ENCODE measurements at places on chromosomes 1 and 21.

GRCh38 chr1:72271555-72272085, 10.7 kb downstream of the NEGR1 start:
- DNase-seq = no peak

DNA sequence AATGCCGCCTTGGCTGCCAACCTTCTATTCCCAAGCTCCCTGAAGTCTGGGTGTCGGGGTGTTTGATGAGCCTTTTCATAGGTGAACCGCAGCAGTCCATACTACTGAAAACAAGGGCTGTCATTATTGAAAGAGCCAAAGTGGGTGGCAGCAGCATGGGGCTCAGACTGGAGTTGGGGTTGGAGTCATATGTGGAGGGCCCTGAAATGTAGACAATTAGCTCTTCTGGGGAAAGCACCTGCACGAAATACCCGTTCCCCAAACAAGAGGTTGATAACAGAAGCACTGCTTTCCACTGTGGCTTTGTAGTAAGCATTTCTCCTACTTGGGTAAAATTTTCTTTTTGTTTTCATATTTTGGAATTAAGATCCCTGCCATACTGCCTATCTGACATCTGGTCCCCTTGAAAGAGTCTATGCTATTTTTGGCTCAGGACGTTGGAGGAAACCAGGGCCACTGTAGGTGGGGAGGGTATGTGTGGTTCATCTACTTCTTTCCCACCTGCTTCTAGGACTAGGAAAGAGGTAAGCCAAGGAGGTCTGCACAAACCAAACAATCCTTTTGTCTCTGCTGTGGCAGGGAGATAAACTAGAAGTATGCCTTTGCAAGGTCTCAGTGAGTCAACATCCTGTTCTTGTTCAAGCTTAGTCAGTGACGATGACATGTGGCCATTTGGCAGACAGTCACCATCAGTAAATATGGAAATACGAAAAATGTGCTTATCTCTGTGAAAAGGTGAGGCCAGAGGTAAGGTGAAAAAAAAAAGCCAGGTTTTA, 197.0 kb upstream of the UBE2U start:
- DNase-seq = no peak

DNA sequence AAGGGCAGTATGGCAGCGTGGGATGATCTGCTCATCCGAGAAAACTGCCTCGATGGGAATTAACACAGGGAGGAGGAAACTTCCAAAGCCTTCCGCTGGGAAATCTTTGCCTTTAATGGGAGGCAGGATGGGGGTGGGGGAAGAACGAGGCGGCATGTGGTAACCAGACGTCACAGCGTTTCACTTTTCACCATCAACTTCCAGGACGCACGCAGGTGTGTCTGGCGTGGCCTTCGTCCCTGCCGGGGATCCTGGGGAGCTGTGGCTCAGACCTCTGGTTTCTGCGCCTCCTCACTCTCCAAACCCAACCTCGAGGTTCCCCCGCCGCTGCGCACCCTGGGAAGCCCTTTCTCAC, 282 bp downstream of the RSPH1 start:
- no peak for DNase-seq

DNA sequence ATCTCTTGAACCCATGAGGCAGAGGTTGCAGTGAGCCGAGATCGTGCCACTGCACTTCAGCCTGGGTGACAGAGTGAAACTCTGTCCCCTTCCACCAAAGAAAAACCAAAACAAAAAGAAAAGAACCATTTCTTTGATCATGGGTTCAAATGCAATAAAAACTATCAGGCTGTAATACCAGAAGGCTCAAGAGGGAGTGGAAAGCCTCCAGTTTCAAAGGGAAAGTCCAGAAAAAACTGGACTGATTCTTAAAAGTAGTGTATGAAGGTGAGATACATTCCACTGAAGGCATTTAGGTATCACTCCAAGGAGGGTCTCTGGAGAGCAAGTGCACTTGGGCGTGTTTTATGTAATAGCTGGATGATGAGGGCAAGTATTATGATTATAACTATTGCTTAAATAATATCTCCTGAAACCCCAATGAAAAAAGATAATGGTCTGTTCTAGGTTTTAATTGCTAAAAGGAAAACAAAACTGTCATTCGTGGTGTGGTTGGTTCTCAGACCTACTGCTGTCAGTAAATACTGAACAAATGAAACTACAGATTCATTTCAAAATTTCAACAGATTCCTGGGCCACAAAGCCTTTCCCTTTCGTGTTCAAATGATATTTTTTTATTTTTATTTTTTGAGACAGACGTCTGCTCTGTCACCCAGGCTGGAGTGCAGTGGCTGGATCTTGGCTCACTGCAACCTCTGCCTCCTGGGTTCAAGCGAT, 6.0 kb upstream of the CAMTA1 start:
- DNase-seq = no peak

- DNase-seq = no peak
Observed at GRCh38 chr1:76494807-76495206, 372.5 kb upstream of the ST6GALNAC5 start.

GRCh38 chr1:101474039-101474665, 237.3 kb downstream of the S1PR1 start:
- DNase-seq = no peak
